Stimulated activated CD8-positive, alpha-beta memory T cell treated with anti-CD3 and anti-CD28 coated beads, Interleukin-15, amount 100 ng/mL, for 1 hour (primary cell): ENCODE measurements at places on chromosomes 12 and 14.

DNA sequence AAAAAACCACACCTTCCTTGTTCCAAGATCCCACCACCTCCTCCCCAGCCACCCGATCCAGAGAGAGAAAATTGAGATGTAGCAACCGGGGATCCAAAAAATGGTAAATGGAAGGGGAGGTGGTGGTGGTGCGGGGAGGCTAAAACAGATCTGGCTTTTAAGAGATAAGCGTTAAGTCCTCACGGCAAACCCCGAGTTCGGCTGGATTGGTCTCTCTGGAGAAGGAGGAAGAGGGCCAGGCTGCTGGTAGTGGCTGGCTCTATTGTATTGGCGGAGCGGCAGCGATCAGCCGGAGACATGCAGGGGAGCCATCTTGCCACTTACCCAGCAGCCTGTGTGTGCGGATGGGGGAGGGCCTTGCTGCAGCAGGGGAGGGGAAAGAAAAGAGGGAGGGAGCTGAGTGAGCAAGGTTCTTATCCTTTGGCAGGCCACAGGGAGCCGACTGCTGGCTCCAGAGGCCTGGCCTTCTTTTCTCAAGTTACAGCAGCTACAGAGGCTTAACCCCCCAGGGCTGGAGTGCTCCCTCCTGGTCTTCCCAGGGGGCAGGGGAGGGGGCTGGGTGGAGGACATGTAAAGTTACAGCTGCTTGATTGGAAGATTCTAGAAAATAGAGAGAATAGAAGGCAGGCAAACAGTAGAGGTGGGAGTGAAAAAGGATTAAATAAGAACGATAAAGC, 14.1 kb upstream of the CDH24 start:
- DNase-seq = peak; percentile 56

GRCh38 chr12:1302201-1302870, 292.0 kb downstream of the FBXL14 start:
- DNase-seq = no peak

GRCh38 chr12:53623548-53624385, 2.4 kb downstream of the ATF7 start:
- DNase-seq = no peak

- peak; percentile 42 for DNase-seq
Observed at GRCh38 chr14:20610002-20610765, 19.0 kb upstream of the RNASE12 start.
